ENCODE measurements at places on chromosomes 12 and 14. TPM values are rescaled to one million over a fixed set of nuclear protein-coding genes. Genes with fewer than 3 reads are reported as not detected.

The TSHR gene
- total RNA-seq: not detected

The LTBP2 gene
- 43.3 TPM for total RNA-seq

The OR4K13 gene
- total RNA-seq: not detected

The FAM186B gene
- 0.29 TPM for total RNA-seq

The GNS gene
- 102 TPM for total RNA-seq

The GRIP1 gene
- total RNA-seq: 21.0 TPM

The PRIMA1 gene
- 3.6 TPM for total RNA-seq

The PSME1 gene
- 91.6 TPM for total RNA-seq

The MUCL1 gene
- total RNA-seq: not detected

The NGB gene
- total RNA-seq: not detected

The PROX2 gene
- not detected for total RNA-seq

The CCDC175 gene
- total RNA-seq: not detected

The SLC38A4 gene
- 0.52 TPM for total RNA-seq

The TMEM253 gene
- total RNA-seq: 0.26 TPM

The FAM222A gene
- total RNA-seq: 14.5 TPM

The STAC3 gene
- total RNA-seq: 1.2 TPM

The DERA gene
- 15.7 TPM for total RNA-seq

The RNASE7 gene
- total RNA-seq: not detected

The TSPAN19 gene
- total RNA-seq: not detected

The CCDC60 gene
- not detected for total RNA-seq

The AQP2 gene
- 0.24 TPM for total RNA-seq

The HNF1A gene
- total RNA-seq: not detected

The PIANP gene
- total RNA-seq: 0.18 TPM

The RNF212B gene
- total RNA-seq: not detected

The OTX2 gene
- not detected for total RNA-seq

The SCNN1A gene
- total RNA-seq: 3.5 TPM

The ZC2HC1C gene
- 7.8 TPM for total RNA-seq

The SIX1 gene
- 0.77 TPM for total RNA-seq

The PRKAG1 gene
- 72.2 TPM for total RNA-seq

The NTN4 gene
- total RNA-seq: 81.4 TPM

The CRACR2A gene
- 10.1 TPM for total RNA-seq
